ENCODE measurements at places on chromosomes 2 and 18.

DNA sequence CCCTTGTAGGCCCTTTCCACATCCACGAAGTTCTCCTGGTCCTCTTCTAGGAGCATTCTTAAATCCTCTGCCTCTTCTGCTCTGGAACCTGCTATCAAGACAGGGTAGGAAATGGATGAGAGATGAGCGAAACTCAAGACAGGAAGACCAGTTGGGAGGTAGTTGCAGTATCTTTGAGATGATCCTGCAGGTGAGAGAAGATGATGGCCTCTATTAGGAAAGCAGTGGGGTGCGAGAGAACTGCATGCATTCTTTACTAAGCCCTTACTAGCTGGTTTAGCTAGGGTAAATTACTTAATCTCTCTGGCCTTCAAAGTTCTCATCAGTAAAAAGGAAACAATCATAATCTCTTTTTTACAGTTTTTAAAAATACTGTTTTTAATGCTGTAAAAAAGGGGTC lies 47.0 kb downstream of the VSNL1 start:
- DNase-seq, result no peak

DNA sequence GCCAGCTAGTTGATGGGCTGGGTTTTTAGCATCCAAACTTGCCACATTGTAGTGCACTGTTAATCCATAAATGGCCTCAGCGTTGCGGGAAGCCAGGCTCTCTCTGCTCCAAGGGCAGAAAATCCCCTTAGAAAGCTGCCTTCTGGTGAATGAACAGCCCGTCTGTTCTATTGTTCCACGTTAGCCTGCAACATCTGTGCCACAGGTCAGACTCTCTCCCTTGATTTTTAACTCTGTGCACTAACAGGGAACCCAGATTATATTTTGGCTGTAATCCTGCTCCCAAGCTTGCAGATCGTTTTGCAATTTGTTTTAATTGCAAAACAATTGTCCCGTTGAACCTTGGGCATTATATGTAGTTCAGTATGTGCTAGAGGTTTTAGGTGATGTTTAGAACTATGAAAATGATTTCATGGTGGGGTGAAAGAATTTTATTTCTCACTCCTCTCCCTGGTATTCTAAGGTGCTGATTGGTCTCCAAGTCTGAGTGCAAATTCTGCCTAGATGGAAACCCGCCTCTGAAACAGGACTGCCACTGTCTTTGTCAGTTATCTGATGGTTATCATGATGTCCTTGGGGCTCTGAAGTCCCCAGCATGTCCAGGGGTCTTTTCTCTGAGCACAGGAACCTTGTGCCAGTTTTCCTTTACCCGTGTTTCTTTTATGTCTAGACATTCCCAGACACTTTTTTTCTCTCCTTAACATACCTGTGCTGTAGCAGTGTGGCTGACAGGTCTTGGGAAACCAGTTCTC lies 106.6 kb downstream of the MAP4K4 start:
- DNase-seq, result no peak

- no peak for DNase-seq
These were observed 3.9 kb upstream of the PPP1CB start for GRCh38 chr2:28747714-28748113.

- no peak for DNase-seq
These were observed 167.2 kb upstream of the SERTAD2 start for GRCh38 chr2:64820901-64821300.

DNA sequence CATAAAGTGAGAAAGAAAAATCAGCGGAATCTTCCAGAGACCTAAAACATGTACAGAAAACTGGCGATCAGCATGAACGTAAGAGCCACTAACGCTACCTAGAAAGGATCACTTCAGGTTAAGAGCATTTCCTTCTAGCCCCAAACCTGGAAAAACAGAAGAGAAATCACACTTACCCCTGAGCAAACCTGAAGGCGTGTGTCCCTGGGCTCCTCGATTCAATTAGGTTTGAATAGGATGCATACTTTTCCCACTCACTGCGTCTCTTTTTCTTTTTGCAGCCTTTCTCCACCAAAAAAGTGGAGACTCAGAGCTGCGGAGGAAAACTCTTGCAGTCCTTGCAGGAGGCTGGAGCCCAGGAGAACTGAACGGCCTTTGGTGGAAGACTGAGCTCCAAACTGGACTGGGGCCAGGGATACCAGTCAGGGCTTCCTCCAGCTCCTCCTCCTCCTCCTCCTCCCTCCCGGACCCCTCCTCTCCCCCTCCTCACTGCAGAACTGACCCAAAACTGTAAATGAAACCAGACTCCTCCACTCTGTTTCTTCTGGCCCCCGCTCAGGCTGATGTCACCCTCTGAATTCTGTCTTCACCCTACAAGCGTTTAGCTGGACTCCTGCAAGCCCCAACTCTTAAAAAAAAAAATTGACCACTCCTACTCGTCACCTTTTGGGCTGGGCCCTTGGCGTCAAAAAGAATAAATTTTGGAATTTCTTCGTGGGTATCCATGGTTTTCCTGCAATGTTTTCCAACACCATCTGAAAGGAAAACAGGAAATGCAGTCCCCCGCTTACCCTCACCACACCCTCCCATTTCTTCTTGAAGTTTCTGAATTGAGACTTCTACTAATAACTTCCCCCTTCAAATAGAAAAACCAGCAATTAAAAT lies at the start of gene COL6A3:
TSS of gene COL6A3 (minus strand) at position 388 of the 885 bp plus-strand sequence. CDS start 17,347 bp downstream, outside the sequence.
- DNase-seq, result no peak

- DNase-seq, result no peak
These were observed 1254.5 kb upstream of the FAM98A start for GRCh38 chr2:34853646-34854045.
